Left renal cortex interstitium (tissue), 4 donors: ENCODE measurements at places on chromosomes 2 and 18. TPM values are rescaled to one million over a fixed set of nuclear protein-coding genes. Genes with fewer than 3 reads are reported as not detected.

The HOXD13 gene
- 0.65 TPM for polyA plus RNA-seq

The ZSWIM2 gene
- not detected for polyA plus RNA-seq

The ST6GAL2 gene
- 19.8 TPM for polyA plus RNA-seq

The GCG gene
- polyA plus RNA-seq = not detected

The TNFAIP6 gene
- polyA plus RNA-seq = 1.4 TPM

The TUBA3E gene
- 0.11 TPM for polyA plus RNA-seq

The IL1RL1 gene
- polyA plus RNA-seq = 0.40 TPM

The IL1B gene
- polyA plus RNA-seq = 0.73 TPM

The SP9 gene
- polyA plus RNA-seq = not detected

The UGT1A4 gene
- polyA plus RNA-seq = not detected

The LIMS4 gene
- polyA plus RNA-seq = 1.4 TPM

The GCKR gene
- not detected for polyA plus RNA-seq

The FANCL gene
- polyA plus RNA-seq = 51.8 TPM

The STK36 gene
- polyA plus RNA-seq = 37.0 TPM

The ANTXR1 gene
- 86.8 TPM for polyA plus RNA-seq

The ASB18 gene
- 0.09 TPM for polyA plus RNA-seq

The SLC35G4 gene
- not detected for polyA plus RNA-seq

The TXNDC2 gene
- 0.10 TPM for polyA plus RNA-seq

The IMMT gene
- polyA plus RNA-seq = 108 TPM

The TMEM178A gene
- polyA plus RNA-seq = 70.6 TPM

The GNAL gene
- polyA plus RNA-seq = 6.1 TPM

The MITD1 gene
- polyA plus RNA-seq = 41.8 TPM

The ARHGAP25 gene
- polyA plus RNA-seq = 7.4 TPM

The DOK6 gene
- 17.6 TPM for polyA plus RNA-seq

The CRYGD gene
- polyA plus RNA-seq = not detected

The TTC39C gene
- 8.7 TPM for polyA plus RNA-seq

The ATP8B1 gene
- 29.4 TPM for polyA plus RNA-seq

The PRKAG3 gene
- not detected for polyA plus RNA-seq

The RND3 gene
- 52.1 TPM for polyA plus RNA-seq

The POTEI gene
- polyA plus RNA-seq = 0.13 TPM

The CDH7 gene
- polyA plus RNA-seq = 18.1 TPM

The MALL gene
- polyA plus RNA-seq = 12.4 TPM

The TMEM185B gene
- 24.8 TPM for polyA plus RNA-seq

The LYG2 gene
- 0.27 TPM for polyA plus RNA-seq

The ANKRD30BL gene
- 0.79 TPM for polyA plus RNA-seq

The UGT1A8 gene
- not detected for polyA plus RNA-seq

The SCYGR4 gene
- not detected for polyA plus RNA-seq
